Choroid plexus epithelial cell (primary cell): ENCODE measurements at places on chromosomes 13 and 19.

DNA sequence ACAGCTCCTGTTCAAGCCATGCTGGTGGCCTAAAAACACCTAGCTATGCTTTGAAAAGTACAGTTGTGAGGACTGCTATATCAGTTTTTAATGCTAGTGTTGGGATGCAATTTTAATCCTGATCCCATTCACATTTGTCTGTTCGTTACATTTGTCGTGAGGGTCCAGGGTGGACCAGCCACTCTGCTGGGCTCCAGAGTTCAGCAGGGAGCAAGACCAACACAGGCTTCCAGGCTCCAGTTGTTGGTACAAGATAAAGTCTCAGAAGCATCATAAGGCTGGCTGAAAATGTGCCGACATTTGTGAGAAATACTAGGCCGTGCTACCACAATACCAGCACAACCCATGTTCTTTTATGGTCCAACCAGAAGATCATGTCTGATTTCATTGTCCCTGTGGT is 210.6 kb downstream of the SLC7A1 start:
- DNase-seq, result no peak

DNA sequence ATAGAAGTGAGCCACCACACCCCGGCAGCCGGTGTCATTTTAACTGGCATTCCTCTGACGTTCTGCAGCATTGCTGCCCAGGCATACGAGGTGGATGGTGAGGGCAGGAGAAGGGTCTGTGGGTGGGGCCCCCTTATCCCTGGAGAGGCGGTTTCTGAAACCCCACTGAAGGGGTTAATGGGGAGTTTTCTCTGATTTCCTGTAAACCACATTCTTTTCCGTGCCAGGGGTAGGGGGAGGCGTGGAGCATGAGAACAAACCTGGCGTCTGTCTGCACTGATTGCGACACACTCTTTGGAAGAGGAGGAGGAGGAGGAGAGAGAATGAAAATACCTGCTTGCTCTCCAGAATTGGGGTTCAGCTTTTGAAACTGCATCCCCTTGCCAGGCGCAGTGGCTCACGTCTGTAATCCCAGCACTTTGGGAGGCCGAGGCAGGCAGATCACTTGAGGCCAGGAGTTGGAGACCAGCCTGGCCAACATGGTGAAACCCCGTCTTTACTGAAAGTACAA is 2.7 kb upstream of the C3 start:
- DNase-seq, result peak; percentile 61

- no peak for DNase-seq
Observed at GRCh38 chr13:95222733-95223018, 78.6 kb downstream of the ABCC4 start.

GRCh38 chr13:77349365-77349764 is 22.5 kb upstream of the MYCBP2 start:
- no peak for DNase-seq

GRCh38 chr13:51243832-51244231 is 21.6 kb downstream of the FAM124A start:
- DNase-seq, result no peak

- DNase-seq, result no peak
Observed at GRCh38 chr13:71775966-71776365, 91.0 kb downstream of the DACH1 start.

DNA sequence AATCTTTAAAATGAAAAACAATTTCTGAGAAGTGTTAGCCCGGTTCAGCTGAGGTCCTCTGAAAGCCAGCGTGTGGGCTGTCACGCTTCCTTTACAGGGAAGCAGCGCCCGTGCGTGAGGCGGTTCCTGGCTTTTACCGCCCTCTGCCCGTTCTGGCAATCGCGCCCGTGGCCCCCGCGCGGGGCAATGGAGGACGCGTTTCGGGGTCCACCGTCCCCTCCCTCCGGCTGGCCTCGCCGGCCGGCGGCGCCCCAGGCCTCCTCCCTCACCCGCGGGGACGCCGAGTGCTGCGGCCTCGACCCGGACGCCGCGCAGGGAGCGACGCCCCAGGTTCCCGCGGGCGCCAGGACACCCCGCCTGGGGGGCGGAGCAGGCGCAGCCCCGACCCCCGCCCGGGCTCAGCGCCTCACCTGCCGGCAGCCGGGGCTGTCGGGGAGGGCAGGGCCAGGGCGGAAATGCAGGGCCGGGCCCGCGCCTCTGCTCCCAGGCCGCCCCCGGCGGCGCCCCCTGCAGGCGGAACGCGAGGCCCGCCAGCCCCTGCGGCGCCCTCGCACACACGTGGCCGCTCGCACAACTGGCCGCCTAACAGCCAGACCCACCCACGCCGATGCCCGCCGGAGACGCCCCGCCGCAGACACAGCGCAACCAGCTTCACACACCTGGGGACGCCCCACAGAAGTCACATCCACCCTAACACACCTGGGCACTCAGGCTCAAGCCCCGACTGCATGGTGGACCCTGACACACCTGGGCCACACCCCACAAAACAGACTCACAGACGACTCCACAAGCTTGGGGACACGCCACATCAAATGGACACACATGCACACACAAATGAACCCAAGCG is at the start of gene GGACT:
GGACT (minus strand) TSS at position 459 of the 847 bp plus-strand sequence. CDS start 56,198 bp downstream, outside the sequence.
- peak; percentile 59 for DNase-seq

DNA sequence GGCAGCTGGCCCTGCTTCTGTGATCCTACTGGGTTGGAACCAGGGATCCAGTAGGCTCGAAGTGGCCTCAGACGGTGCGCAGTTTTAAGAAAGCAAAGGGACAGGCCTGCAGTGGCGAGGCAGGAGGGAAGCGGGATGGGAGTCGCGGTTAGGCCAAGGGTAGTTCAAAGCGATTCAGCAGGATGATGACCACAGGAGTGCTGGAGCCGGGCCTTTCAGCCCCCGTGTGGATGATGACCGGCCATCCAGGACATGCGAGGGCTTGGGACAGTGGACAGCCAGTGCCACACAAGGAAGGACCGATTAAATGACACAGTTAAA is 854 bp downstream of the RNASEH2B start:
- DNase-seq, result peak; percentile 37

DNA sequence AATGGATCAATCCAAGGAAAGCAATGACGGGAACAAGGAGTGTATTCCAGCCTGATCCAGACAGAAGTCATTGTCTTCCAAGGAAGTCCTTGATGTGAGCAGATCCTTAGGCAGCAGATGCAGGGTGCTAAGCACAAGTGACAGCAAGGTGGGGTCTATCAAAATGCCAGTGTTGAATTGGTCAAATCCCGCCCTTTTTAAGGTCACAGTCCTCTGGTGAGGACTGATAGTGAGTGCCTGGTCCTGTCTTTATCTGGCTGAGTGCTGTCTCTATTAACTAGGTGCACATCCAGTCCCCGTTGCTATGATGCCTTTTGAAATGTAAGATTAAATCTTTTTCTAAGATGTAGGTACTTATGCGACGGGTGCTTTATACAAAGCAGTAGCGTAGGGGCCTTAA is 1.3 kb upstream of the LAMP1 start:
- DNase-seq, result no peak

GRCh38 chr13:44969551-44970484 is 19.5 kb downstream of the NUFIP1 start:
- peak; percentile 77 for DNase-seq

GRCh38 chr19:8528500-8528899 is 14.5 kb upstream of the ZNF414 start:
- DNase-seq, result peak; percentile 18

DNA sequence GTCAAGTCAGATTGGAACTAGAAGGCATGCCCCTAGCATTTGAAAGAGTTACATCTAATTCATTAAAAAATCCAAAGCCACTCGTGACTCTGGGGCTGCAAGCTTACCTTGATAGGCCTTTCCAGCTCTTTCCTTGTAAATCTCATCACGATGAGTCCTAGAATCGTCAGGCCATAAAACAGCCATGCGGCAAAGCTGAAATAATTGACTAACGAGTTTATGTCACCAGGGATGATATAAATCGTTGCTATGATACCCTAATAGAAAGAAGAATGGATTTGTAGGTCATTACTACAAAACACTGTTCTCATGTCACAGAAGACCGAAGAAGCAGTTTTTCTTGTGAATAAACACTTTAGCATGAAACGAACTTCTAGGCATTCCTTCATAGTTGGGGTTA is 27.5 kb downstream of the SLC7A9 start:
- no peak for DNase-seq

- no peak for DNase-seq
Observed at GRCh38 chr19:13102416-13102665, 317 bp downstream of the LYL1 start.

DNA sequence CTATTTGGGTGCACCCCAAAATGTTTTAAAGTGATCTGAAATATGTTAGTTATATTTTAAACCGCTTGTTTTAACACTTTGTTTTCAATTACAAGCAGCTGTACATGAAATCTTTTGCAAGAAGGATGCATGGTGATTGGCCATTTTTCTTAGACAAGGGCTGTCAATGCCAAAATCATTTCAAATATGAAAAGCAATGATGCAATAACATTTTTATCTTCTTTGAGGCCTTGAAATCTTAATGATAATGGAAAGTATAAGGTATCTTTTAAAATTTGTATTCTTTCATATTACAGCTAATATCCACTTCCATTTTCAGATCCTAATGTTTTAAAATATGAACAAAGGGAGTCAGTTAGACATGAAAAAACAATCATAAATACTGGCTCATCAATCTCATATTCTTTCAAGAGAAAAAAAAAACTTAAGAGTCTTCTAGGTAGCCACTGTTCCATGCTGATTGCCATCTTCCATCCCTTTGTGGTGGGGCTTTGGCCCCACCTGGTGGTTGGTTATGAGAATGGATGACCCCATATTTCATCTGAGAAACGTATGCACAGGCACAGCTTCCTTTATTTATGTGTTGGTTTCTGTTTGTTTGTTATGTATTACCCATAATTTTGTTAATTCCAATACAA is 330.3 kb upstream of the MIR17HG start:
- peak; percentile 67 for DNase-seq

- peak; percentile 70 for DNase-seq
Observed at GRCh38 chr19:45508861-45509691, 1.8 kb downstream of the VASP start.

- DNase-seq, result no peak
Observed at GRCh38 chr19:7200736-7201135, 93.5 kb downstream of the INSR start.

GRCh38 chr13:77871596-77871995 is 47.0 kb downstream of the EDNRB start:
- no peak for DNase-seq

- DNase-seq, result no peak
Observed at GRCh38 chr13:57815600-57815999, 184.1 kb downstream of the PCDH17 start.

- DNase-seq, result peak; percentile 67
Observed at GRCh38 chr19:51552996-51553725, 17.9 kb upstream of the ZNF175 start.

- DNase-seq, result no peak
Observed at GRCh38 chr13:60608954-60609353, 211.9 kb downstream of the TDRD3 start.

DNA sequence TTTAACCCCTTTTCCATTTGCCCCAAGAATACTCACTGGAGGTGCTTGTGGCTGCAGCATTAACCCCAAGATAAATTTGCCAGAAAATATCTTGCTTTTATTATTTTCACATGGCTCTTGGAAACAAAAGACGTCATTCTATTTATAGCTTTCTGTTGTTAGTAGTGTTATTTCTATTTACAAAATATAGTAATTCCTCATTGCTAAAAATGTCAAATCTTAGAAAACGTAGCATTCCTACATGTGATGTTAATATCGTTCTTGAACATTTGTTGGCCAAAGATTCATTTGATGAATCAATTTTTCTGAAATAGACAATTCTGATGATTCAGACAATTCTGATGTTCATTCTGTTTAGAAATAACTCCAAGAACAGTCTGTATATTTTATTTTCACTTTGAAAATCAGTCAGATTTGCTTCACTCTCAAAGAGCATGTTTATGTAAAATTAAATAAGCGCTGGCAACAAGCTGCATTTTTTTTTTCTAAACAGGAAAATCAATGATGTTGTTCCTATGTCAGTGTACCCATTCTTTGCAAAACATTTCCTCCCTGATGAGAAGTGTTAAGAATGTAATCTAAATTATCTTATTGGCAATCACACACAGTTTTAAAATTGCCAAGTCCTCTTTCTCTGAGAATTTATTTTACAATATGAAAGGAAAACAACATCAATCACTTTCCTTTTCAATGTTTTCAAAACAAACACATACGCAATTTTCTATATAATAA is 334.0 kb downstream of the KCTD12 start:
- DNase-seq, result no peak

DNA sequence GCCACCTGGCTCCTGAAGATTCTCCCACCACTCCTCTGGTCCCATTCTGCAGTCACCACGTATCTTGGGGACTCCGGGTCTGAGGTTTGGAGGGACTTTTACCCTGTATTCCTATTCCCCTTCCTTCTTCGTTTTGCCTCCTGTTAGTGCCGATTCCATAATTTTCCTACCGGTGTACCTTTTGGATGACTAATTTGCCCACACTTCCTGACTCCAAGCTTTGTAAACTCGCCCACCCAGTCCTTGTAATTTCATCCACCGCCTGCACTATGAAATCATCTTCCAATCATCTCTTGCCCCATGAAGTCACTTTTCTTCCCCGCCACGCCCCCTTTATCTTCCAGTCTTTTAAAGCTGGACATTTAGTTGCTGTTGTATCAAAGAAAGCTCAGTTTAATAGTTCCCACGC is 572 bp downstream of the UCHL3 start:
- DNase-seq, result peak; percentile 86

DNA sequence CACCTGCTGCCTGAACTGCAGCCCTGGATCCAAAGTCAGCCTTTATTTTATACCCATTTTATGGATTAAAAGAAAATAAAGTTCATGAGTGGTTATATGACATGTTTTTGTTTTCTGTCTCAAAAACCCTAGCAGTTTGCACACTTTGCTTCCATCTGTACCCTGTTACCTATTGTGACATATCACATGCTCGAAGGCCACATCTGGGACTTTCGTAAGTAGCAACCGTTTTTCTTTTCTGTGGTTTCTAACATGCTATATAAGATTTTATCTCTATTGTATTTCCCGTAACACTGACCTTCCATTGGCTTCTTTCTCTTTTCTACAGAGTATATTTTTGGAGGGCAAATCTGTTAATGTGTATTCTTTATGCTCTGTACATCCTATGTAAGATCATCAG is 1007.2 kb downstream of the PCDH9 start:
- no peak for DNase-seq

GRCh38 chr13:94009701-94010100 is 469.8 kb downstream of the DCT start:
- DNase-seq, result peak; percentile 78

GRCh38 chr19:56314018-56314380 is 640 bp downstream of the ZSCAN5A start:
- peak; percentile 47 for DNase-seq

GRCh38 chr13:99033814-99034213 is 56.0 kb upstream of the DOCK9 start:
- DNase-seq, result peak; percentile 65
